Hematopoietic multipotent progenitor cell treated with erythropoietin and hydrocortisone succinate and interleukin-3 and kit ligand, for 6 days (in vitro differentiated cells): ENCODE measurements at places on chromosomes 4 and X.

DNA sequence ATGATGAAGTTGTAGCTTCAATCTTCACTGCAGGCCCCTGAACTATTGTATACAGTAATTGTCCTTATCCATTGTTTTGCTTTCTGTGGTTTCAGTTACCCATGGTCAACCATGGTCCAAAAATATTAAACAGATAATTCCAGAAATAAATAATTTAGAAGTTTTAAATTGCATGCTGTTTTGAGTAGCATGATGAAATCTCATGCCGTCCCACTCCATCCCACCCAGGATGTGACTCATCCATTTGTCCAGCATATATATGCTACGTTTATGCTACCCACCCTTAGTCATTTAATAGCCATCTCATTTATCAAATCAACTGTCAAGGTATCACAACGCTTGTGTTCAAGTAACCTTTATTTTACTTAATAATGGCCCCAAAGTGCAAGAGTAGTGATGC is 34.5 kb downstream of the IQCM start:
- DNase-seq: no peak

DNA sequence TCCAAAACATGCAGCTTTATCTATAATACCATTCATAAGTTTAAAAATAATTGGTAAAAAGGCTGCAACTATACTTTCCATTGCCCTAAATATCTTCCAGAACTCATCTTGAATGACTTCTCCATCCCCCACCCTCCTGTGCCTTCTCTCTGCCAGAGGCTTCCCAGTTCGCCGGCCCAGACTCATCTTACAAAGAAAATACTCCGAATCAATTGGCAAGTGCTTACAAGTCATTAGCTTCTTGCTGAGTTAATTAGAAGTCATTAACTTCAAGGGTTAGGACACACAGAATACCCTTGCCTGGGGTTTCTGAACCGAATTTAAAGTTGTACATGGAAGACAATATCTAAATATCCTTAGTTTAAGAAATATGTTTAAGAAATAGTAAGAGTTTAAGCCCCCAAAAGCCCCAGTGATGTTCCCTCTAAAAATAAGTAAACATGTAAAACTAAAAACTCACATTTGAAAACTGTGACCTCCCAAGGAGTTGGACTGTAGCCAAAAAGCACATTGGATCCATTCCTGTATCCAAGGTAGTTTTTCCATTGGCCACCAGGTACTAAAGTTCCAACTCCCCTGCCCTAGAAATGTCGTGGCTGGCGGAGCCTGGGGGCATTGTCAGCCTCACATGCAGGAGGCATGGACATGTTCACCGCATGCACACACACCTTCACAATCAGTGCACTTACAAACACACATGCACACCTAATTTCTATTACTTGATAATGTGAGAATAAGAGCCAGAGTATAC is 535.2 kb upstream of the FAT1 start:
- no peak for DNase-seq

GRCh38 chrX:1618689-1619088 is 3.8 kb downstream of the ASMT start:
- DNase-seq: peak; percentile 17

DNA sequence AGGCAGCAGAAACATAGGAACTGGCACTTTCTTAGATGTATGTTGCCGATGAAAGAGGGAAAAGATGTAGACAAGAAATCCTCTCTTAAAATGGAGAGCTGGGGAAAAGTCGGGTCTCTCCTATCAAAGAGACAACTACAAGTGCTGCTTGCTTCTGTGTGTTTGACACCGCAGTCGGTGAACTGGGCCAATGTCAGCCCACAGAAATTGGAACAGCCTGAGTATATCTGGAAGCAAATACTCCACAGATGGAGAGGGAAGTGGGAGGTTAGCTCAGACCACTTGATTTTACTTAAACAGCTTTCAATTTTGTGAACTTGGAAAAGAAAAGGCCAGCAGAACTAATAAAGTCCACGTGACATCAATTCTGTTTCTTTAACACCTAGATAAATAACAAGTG is 230.9 kb upstream of the FAT1 start:
- DNase-seq: no peak

DNA sequence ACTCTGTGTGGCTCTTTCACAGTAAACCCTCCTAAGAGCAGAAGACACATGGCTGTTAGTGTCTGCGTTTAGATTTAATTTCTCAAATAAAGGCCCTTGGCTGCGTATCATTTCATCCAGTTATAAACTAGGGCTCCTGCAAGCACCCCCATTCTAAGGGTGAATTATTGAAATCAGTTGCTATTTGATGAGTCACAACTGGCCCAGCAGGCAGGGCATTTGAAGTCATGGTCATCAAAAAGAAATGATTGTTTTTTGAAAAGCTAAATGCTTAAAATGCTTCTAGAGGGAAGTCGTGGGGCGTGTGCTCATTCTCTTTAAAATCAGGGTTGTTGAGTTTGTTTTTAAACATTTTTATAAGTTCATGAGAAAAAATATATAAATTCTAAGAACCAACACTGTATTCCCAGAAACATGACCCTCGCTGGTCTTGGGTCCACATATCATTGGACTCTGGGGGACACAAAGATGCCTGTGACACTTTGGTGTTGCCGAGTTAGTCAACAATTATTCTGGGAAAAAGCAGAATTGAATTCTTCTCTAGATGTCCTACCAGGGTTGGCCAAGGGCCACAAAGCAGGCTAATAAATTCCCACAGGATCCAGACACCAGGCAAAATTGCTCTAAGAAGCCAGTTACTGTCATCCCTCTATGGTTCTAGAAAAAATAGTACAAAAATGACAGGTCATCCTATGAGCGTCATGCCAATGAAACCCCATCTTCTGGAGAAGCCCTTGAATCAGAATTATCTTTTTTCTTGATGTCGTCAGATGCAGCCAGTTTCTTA is 99.5 kb upstream of the MYOZ2 start:
- DNase-seq: no peak

- no peak for DNase-seq
Measured at GRCh38 chr4:67220861-67221260, 324.4 kb downstream of the CENPC start.

DNA sequence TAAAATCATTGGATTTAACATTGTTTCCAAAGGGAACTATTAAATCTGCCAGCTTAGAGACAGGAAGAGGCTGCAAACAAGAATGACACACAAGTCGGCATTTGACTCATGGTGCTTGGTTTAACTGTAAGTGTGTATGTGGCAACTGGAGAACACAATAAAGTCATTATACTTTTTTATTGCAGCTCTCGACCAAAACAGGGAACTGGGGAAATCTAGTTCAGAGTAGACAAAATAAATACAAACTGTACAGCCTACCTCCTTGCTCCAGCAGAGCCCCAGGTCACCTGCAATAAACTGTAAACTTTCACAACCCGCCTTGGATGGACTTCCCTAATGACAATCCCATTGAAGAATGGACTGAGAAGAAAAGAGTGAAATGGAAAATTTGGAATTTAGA is 24.0 kb downstream of the NPY5R start:
- DNase-seq: no peak

DNA sequence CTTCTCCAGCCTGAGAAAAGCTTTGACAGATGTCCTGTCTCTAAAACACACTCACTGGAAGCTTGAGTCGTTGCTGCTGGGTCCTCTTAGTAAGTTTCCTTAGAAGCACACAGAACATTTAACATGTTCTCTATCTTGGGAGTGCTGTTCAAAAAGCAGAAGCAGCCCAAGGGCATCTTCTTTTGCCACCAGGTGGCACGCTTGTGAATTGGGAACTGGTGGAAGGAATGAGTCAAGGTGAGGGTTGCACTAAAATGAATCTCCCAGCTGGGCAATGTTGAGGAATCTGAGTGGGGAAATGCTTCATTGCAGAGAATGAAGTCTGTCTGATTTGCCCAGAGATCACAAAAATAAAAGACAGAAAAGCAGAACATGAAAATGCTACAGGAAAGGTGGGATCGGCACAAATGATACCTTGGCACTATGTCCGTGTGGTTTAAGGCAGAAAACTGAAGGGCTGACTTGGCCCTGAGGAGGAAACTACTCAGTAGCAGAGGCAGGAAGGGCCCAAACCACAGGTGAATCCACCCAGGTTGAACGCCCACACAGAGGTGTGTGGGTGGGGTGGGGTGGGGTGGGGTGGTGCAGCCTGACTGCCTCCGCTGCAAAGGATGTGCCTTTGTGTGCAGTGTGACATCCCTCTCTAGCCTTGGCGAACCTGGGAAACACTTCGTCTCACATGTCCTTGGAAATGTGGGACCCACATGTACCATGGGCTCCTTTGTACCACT is 26.0 kb downstream of the KIT start:
- peak; percentile 81 for DNase-seq

- DNase-seq: no peak
Measured at GRCh38 chrX:18457000-18457399, 31.6 kb downstream of the CDKL5 start.

GRCh38 chr4:153916273-153916755 is 127.4 kb upstream of the SFRP2 start:
- no peak for DNase-seq

DNA sequence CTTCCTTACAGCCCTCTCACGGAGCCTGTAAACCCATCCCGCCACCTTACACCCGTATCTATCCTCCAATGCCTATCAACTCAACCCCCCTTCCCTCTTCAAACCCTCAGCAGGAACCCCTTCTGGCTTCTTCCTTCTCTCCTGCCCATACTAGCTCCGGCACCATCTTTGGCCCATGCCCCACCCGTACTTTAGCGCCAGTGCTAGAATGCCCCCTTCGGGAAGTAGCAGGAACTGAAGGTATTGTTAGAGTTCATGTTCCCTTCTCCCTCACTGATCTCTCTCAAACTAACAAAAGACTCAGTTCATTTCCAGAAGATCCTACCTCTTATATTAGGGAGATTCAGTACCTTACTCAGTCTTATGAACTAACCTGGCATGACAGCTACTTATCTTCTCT is 2.7 kb upstream of the UGT2B15 start:
- no peak for DNase-seq

GRCh38 chrX:109776432-109776831 is 43.4 kb upstream of the ACSL4 start:
- DNase-seq: no peak

GRCh38 chr4:180809439-180809838 is 1433.8 kb upstream of the TENM3 start:
- DNase-seq: no peak

DNA sequence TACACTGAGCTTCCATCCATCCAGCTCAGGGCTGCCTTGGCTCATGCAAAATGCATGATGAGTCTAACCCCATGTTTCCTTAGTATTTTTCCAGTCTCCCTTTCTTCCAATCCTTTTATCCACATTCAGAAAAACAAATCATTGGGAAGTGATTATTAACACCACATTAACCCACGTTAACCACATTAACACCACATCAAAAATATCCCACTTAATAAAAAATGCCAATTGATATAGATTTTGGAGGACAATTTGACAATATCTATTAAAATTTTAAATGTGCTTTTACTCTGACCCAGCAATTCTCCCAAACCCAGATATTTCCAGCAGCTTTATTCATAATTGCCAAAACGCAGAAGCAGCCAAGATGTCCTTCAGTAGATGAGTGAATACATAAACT is 75.6 kb upstream of the SRD5A3 start:
- no peak for DNase-seq

GRCh38 chr4:134634301-134634700 is 432.7 kb upstream of the PABPC4L start:
- no peak for DNase-seq
